SJSA1 (cell line): ENCODE measurements at places on chromosomes 11 and 22. TPM values are rescaled to one million over a fixed set of nuclear protein-coding genes. Genes with fewer than 3 reads are reported as not detected.

Gene KRTAP5-8
- not detected in 2 replicates for total RNA-seq

Gene PANX3
- not detected in 2 replicates for total RNA-seq

Gene BLID
- 0.42 TPM in 1 of 2 replicates, not detected in the other for total RNA-seq

Gene OR51B4
- total RNA-seq: not detected in 2 replicates

Gene INS
- not detected in 2 replicates for total RNA-seq

Gene CNGA4
- not detected in 2 replicates for total RNA-seq

Gene TNNT3
- 7.5 and 8.0 TPM in 2 replicates for total RNA-seq

Gene DSCAML1
- 0.03 TPM in 1 of 2 replicates, not detected in the other for total RNA-seq

Gene SLC25A18
- total RNA-seq: not detected in 2 replicates

Gene ALDH3B1
- total RNA-seq: 52.3 and 59.8 TPM in 2 replicates

Gene KRTAP5-9
- total RNA-seq: not detected in 2 replicates

Gene C11orf16
- not detected in 2 replicates for total RNA-seq

Gene GAB4
- total RNA-seq: not detected in 2 replicates

Gene WEE1
- 36.1 and 44.3 TPM in 2 replicates for total RNA-seq

Gene E2F8
- 4.2 and 8.8 TPM in 2 replicates for total RNA-seq

Gene MN1
- 3.9 and 4.5 TPM in 2 replicates for total RNA-seq

Gene KDM4D
- total RNA-seq: 0.41 and 1.5 TPM in 2 replicates

Gene RASD2
- total RNA-seq: not detected in 2 replicates

Gene MUC5AC
- 0.03 TPM in 1 of 2 replicates, not detected in the other for total RNA-seq

Gene SERPINH1
- total RNA-seq: 638 and 816 TPM in 2 replicates

Gene TECTA
- total RNA-seq: 0.03 and 0.09 TPM in 2 replicates

Gene CD248
- 576 and 629 TPM in 2 replicates for total RNA-seq

Gene KIF18A
- 33.3 and 41.1 TPM in 2 replicates for total RNA-seq

Gene CCDC89
- 0.26 TPM in 1 of 2 replicates, not detected in the other for total RNA-seq

Gene SLC22A25
- total RNA-seq: not detected in 2 replicates

Gene HBE1
- not detected in 2 replicates for total RNA-seq

Gene FAM118B
- 8.6 and 12.2 TPM in 2 replicates for total RNA-seq

Gene CRYBB3
- total RNA-seq: not detected in 2 replicates

Gene MB
- not detected in 2 replicates for total RNA-seq

Gene OR4S2
- total RNA-seq: not detected in 2 replicates

Gene OVCH2
- total RNA-seq: 0.47 and 0.63 TPM in 2 replicates

Gene TFIP11
- 25.3 and 29.5 TPM in 2 replicates for total RNA-seq

Gene OR6T1
- not detected in 2 replicates for total RNA-seq

Gene OR2AG1
- total RNA-seq: not detected in 2 replicates

Gene TEX54
- not detected in 2 replicates for total RNA-seq

Gene BCR
- total RNA-seq: 27.0 and 28.6 TPM in 2 replicates

Gene ADAMTS15
- total RNA-seq: 1.2 and 1.3 TPM in 2 replicates

Gene MAPK8IP1
- 2.6 and 4.3 TPM in 2 replicates for total RNA-seq

Gene GRK2
- total RNA-seq: 96.2 and 138 TPM in 2 replicates

Gene PRR14L
- total RNA-seq: 14.2 and 20.8 TPM in 2 replicates

Gene LRRC10B
- total RNA-seq: not detected in 2 replicates

Gene MUC6
- total RNA-seq: not detected in 2 replicates

Gene DDX25
- total RNA-seq: not detected in 2 replicates

Gene SLC35E4
- 6.7 and 6.9 TPM in 2 replicates for total RNA-seq
